ENCODE measurements at places on chromosomes 3 and 15.

GRCh38 chr3:25849641-25850385 is 59.9 kb downstream of the OXSM start:
- no peak for DNase-seq

DNA sequence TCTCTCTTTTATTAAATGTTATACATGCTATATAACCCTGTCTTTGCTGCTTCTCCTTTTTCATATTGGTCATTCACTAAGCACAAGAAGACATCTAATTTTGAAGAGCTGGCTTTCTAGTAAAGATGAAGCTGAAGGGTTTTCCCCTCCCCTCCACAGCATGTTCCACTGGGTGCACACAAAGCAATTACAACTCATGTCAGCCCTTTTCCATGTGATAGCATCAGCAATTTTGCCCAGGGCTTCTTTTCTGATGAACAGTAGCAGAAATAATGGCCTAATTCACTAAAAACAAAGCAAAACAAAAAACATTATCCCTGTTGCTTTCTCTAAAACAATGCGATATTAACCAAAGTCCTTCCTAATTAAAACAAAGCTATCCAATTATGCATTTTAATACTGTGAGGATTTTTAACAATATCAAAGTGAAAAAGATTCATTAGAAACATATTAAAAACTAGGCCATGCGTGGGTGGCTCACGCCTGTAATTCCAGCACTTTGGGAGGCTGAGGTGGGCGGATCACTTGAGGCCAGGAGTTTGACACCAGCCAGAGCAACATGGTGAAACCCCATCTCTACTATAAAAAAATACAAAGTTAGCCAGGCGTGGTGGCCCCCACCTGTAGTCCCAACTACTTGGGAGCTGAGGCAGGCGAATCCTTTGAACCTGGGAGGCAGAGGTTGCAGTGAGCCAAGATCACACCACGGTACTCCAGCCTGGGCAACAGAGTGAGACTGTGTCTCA is 12.2 kb upstream of the PIK3R4 start:
- no peak for DNase-seq

- DNase-seq: no peak
Measured at GRCh38 chr3:114494498-114494897, 200.7 kb downstream of the TIGIT start.

DNA sequence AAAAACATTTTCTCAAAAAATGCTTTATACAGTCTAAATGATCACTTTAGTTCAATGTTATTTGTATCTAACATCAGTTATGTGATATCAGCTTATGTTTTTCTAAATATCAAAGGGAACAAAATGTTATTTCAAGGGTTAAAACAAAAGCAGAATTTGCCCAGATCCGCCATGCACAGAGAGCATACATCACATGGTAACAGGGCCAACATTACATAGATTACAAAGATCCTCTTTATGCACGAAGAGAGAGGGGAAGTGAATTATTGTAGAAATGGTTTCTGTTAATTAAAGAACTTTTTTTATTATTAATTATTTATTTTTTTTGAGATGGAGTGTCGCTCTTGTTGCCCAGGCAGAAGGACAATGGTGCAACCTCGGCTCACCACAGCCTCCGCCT is 100.8 kb upstream of the MME start:
- no peak for DNase-seq

DNA sequence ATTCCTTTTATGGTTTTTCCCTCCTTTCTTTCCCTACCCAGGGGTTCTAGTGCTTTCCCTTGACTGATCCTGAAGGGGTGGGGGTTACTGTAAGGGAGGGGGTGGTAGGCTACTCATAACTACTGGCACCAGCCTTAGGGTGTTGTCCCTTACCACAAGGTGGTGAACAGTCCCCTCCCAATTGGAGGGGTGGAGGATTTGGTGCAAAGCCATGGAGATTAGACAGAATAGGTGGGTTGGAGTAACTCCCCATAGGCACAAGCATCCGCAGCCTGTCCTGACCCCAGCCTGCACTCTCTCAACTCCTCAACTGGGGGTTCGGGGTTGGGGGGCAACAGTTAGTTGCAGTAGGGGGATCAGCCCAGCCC is 2.6 kb upstream of the HYAL2 start:
- no peak for DNase-seq

DNA sequence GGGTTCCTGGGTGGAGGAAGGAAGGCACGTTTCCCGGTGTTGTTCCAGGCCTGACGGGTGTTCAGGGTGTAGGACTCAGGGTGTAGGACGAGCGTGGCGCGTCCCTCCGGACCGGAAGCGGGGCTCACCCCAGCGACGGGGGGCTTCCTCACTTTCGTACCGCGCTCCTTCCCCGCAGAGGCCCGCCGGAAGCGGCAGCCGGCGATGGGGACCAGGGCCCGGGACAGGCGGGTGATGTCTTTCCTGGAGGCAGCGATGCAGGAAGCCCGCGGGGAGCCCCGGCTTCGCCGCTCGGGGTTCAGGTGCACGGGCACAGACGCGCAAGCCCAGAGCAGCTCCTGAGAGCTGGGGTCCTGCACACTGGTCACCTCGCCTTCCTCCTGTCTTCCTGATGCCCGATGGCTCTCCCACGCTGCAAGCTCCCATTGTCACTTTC is 13.4 kb downstream of the FOXL2NB start:
- no peak for DNase-seq

DNA sequence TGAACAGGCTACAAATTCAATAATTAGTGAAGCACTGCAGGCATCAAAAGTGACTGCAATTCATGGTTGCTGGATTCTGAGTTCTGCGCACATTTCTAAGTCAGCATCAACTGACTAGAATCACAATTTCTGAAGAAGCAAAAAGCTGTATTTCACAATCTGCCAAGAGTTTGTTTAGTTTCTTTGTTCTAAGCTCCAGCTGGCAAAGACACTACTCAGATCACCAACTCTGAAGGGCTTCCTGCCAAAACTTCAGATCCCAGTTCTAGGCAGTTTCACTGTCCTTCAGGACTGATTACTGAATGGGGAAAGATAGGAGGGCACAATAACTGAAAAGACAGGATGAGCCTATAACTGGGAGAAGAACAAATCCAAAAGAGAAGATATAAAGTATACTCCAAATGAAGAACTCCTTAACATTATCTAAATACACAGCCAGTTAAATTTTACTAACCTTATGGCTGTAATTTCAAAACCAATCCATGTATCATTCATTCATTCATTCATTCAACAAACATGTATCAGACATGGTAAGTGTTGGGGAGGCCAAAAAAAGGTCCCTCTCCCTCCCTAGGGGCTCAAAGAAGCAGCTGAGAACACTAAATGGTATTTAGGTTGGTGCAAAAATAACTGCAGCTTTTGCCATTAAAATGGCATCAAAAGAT is 17.1 kb downstream of the TJP1 start:
- DNase-seq: no peak

DNA sequence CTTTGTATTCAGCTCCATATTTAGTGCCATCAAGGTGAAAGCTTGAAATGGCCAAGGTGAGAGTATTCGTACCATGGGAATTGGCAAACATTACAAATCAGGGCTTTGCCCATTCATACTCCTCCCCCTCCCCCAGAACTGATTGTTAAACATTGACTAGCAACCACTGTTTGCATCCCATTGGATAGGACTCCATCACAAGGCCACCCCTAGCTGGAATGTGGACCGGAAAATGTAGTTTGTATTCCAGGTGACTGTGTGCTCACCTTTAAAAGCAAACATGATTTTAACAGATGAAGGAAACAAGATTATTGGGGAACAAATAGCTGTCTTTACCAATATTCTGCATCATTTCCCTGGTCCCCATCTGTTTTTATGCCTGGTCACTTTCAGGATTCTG is 14.1 kb downstream of the ST3GAL6 start:
- DNase-seq: no peak

GRCh38 chr3:183492849-183493179 is 62.7 kb downstream of the KLHL6 start:
- no peak for DNase-seq

- DNase-seq: no peak
Measured at GRCh38 chr3:156536524-156537316, 18.2 kb downstream of the SSR3 start.

GRCh38 chr15:74451861-74452835 is 8.8 kb downstream of the UBL7 start:
- no peak for DNase-seq

DNA sequence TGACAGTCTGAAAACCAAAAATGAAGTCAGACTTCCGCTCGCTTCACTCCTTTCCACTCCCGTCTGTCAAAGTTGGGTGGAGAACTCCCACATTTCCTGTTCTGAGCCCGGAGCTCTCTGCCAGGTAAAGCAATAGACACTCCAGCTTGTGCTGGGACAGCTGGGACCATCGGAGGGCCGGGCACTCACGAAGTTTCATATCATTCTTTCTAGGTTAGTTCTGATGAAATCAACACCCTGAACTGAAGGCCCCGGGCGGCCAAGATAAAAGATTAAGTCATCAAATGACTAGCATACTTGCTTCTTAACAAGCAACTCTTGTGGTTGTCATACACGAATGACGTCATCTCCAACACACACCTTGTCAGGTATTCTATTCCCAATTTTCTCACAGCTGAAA is 42.1 kb downstream of the MAGI1 start:
- DNase-seq: no peak

GRCh38 chr3:75886971-75887526 is 101.7 kb upstream of the ZNF717 start:
- no peak for DNase-seq

DNA sequence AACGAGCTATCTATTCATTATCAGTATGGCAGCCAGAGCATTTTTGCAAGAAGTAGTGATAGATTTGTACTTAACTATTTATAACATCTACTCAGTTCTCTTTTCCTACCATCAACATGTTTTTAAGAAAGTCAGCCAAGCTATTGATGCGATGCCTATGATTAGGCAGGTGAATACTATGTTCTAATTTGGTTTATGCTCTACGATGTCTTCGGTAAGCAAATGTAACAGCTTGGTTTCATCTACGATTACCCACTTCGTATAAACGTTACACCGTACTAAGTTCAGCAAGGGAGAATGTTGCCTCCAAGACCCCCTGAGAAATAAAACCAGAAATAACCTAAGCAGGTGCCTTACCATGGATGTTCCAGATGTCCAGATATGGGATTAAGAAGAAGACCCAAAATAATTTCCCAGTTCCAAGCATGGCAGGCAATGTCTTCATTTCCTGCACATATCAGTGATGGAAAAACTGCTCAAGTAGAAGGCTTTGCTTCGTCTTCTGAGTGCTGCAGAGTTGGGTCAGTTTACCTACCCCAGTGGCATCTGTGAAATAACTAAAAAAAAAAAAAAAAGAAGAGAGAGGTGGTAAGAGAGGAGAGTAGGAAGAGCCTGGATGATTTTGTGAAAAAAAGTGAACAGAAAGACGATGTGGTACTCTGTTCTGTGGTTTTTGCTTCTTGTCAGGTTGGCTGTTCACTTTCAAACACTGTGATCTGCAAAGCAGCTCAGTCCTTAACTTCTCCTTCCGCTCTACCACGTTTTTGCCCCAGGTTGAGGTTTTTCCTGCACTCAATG is at the start of gene BTLA:
Gene BTLA (minus strand): TSS at position 559 of the 798 bp plus-strand sequence. CDS start 114 bp downstream, at position 445.
- peak; percentile 45 for DNase-seq

- no peak for DNase-seq
Measured at GRCh38 chr15:52406601-52407000, 111.0 kb upstream of the MYO5C start.

DNA sequence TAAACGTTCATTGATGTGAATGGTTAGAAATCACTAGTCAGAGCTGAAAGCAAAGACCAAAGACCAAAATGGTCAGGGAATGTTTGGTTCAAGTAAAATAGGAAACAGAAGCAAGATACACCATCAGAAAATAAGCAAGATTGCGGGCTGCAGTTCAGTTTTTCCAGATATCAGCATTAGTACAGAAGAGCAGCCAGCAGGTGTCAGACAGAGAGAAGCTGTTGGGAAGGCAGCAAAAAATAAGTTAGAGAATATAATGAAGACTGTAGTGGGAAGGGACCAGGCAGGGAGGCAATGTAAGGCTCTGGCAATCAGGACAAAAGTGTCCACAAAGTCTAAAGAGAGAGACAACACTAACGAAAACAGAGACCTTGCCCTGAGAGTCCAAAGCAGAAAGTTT is 639.4 kb upstream of the NAALADL2 start:
- no peak for DNase-seq

DNA sequence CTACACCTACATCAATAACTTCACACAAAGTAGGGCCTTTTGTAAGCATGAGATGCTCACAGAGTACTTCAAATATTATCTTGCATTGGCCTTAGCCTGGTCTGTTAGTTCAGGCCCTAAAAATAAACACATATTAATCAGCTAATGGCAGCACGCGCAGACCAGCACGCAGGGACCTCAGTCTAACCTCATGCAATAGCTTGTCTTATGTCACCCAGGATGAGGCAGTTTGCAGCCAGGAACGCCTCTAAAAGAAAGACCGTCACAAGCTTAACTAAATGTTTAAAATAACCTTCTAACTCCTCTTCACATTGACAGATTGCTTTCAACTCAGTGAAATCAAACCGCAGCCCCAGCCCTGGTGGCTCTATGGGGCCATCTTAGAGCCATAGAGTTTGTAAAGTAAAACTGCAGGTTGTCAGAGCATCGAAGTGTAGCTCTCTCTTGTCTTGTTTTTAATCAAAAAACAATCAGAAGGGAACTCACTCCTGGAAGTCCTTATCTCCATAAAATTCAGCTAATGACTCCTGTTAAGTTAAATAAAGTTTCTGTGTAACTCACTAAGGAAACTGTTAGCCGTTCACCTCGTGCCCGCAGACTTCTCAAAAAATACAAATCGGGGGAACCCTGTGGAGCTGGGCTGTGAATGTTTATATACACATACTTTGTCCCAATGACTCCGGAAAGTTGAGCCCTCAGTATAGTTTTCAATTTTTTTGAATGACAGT is 212.6 kb downstream of the CDIN1 start:
- no peak for DNase-seq

GRCh38 chr15:43187544-43188155 is 2.4 kb downstream of the CCNDBP1 start:
- peak; percentile 65 for DNase-seq

GRCh38 chr15:86611417-86612040 is 531.9 kb downstream of the AGBL1 start:
- peak; percentile 52 for DNase-seq

GRCh38 chr3:128919988-128920387 is 40.6 kb downstream of the ACAD9 start:
- no peak for DNase-seq

- DNase-seq: peak; percentile 16
Measured at GRCh38 chr3:59709702-59710553, 660.1 kb upstream of the CFAP20DC start.

DNA sequence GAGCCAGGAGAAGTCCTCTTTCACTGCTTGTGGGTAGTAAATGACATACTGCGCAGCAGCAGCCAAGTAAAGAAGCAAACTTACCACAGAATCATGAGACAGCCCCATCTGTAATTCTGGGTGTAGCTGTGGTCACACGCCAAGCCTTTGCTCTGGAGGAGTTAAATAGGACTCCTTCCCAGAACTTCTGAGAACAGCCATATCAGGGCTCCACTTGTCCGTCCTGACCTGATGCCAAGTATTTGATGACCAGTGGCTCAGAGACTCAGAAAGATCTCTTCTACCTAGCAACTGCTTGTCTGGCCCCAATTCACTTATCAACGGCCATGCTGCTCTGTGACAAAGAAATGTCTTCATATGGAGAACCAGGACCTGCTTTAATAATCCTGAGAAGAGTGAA is 20.6 kb upstream of the GOLIM4 start:
- no peak for DNase-seq

- no peak for DNase-seq
Measured at GRCh38 chr3:24802614-24803013, 308.0 kb upstream of the THRB start.
